ENCODE measurements at places on chromosomes 2 and 18. TPM values are rescaled to one million over a fixed set of nuclear protein-coding genes. Genes with fewer than 3 reads are reported as not detected.

DNA sequence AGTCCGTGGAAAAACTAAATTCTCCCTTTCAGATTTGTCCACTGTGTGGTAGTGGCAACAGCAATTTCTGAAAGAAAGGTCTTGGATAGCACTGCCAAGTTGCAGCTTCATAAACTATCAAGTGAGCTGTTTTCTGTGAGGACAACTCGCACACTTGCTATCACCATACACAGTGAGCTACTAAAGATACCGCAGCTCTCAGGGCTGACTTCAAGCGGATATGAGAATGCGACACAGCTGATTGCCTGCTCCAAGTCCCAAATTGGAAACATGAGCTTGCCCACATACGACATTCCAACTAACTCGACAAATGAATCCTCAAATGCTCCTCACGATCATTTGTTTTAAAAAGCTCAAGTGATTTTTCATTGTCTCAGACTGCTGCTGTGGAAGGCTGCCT is 46.2 kb downstream of the E2F6 start:
- DNase-seq, result no peak

DNA sequence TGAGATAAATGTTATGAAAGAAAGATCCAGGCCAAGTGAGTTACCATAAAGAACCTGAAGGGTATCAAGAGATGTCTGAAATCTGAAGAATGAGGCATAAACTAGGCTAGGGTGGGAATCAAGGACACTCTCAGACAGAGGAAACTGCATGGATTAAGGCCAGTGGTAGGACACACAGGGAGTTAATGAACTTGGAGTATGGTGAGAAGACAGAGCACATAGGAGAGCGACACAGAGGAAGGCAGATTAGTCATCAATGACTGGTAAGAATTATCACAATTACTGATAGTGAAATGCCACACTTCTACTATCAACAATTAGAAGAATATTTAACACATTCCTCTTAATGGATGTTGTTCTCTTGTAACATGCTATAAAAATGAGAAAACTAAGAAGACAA is 76.9 kb downstream of the TTC21B start:
- no peak for DNase-seq

Gene NYAP2
- total RNA-seq, result not detected

DNA sequence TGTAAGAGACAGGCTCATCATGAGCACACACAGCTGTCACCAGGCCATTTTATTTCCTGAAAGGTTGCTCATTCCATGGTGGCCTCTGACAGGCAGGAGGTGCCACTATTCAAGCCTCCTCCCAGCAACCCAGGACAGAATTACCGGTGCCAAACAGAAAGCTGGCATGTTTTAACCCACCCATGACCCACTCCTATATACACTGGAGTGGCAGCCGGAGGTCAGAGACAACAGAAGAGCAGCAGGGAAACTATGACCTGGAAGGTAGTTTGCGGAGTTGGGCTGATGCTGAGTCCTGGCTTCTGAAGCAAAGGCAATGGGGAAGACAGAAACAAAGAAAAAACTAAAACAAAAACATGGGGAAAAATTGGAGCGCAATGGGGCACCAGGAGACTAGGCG is 2.3 kb downstream of the RFTN2 start:
- DNase-seq, result no peak

Gene AGXT
- not detected for total RNA-seq

DNA sequence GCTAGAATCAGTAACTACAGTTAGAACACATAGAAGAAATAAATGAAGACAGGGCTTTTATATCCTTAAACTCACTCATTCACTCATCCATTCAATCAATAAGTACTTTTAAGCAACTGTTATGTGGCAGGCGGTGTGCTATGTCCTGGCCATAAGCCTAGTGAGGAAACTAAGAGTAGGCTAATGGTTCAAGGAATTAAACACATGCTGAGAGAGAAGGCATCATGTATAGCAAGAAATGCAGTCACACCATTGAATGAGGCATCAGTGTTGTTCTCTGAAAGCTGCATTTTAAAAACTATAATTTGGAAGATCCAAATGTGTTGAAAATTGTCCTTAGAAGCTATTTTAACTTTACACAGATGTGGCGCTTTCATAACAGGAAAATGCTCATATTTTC is 86.5 kb upstream of the DTNA start:
- DNase-seq, result no peak
